Non-pigmented ciliary epithelial cell (primary cell): ENCODE measurements at places on chromosomes 5 and 9.

GRCh38 chr9:20395651-20396050 lies 226.6 kb downstream of the MLLT3 start:
- no peak for DNase-seq

- DNase-seq = no peak
These were observed 182.7 kb downstream of the PIK3R1 start for GRCh38 chr5:68398146-68398812.

DNA sequence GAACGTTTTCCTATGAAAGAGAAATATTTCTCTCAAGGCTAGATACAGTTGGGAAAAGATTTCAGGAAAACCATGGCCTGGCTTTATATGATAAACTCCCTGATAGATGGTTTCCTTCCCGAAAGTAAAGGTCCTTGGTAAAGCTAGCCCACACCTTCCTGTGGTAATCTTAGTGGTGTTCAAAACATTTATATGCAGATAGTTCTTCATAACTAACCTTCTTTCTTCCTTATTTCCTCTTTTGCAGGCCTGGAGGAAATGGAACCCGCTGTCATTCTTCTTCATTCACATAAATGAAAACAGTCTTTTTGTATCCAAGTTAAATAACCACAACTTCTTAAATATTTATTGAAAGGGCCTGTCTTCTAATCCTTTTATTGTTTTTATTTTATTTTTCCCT lies 474.0 kb upstream of the ACTBL2 start:
- no peak for DNase-seq

DNA sequence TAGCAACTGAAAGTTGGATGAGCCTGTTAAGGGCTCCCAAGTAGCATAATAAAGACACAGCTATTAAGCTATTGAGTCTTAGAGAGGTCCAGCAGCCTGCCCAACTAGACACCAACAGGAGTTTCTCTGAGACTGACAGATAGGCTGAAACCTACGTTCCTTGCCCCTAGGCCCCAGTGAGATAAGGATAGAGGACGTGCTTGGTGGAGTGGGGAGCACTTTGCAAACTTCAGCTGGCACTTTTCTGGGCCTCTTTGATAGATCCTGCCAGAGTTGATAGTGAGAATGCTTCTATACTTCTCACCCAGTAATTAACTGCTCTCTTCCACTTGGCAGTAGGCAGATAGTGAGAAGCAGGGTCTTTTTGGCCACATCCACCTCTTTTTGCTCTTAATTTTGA lies 20.8 kb upstream of the CTNNA1 start:
- no peak for DNase-seq

DNA sequence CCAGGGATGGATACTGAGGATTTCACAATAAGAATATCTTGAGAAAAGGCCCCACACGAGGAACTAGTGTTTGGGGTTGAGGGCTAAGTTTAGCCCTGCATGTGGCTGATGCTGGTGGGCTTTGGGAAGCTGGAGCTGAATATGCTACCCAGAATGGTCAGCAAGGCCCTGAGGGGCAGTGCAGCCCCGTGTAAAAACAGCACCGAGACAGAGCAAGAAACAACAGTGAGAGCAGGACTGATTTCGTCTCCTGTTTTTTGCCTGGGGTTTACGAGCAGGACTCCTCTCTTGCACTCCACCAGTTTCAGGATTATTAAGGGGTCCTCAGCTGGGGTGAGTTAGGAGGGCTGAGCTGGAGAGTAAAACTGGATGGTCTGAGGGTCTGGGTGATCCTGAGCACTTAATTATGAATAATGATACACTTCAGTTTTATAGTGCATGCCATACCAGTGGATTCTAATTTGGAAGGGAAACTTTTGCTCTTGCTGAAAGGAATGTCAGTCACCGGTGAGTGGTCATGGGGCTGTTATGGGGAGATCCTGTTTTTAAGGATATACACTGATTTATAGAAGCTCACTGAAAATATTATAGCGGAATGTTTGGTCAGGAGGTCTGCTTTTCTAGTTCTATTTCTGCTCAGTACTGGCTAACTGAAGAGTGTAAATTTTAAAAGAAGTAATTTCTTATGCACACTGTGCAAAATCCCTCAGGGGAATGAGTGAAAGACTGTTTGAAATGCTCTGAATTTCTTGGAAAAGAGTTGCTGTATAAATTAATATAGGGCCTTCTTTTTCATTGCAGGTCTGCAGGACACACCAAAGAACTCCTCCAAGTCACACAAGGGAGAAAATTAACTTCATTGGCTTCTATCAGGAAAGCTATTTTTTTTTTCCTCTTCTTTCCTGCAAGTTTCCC lies 42.7 kb upstream of the NFIB start:
- no peak for DNase-seq

DNA sequence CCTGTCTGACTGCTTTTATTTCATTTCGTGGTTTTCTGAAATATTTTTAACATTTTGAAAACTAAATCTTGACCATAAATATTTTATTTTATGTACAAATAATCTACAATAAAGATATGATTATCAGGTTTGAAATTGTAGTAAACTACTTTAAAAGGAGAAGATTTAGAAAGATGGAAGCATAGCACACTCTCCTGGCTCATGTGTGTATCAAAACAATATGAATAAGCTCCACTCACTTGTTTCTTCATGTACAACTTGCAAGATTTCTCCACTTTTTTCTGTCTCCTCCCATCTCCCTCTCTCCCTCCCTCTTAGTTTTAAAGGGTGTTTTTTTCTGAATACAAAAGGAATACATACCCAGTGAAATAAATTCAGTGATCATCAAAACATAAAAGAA lies 15.4 kb upstream of the VPS13A start:
- no peak for DNase-seq

- DNase-seq = no peak
These were observed 709 bp upstream of the SH3PXD2B start for GRCh38 chr5:172455087-172455381.

DNA sequence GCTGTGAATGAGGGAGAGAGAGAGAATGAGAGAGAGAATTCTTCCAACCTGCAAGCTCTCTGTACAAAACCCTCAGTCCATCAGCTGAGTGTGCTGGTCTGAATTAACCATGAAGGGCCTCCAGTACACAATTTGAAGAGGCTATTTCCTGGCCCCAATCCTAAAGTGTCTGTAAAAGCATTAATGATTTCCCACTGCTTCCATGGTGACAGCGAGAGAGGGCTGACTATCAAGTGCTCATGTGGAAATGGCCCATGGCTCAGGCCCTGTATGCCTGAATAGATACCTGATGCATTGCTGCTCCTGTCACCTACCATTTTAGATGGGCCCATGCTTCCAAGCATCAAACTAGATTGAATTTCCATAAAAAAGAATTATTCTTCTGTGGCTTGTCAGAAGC lies 592.4 kb downstream of the KIF4B start:
- DNase-seq = no peak

- DNase-seq = no peak
These were observed 21.4 kb downstream of the TMEM245 start for GRCh38 chr9:109098171-109098959.

DNA sequence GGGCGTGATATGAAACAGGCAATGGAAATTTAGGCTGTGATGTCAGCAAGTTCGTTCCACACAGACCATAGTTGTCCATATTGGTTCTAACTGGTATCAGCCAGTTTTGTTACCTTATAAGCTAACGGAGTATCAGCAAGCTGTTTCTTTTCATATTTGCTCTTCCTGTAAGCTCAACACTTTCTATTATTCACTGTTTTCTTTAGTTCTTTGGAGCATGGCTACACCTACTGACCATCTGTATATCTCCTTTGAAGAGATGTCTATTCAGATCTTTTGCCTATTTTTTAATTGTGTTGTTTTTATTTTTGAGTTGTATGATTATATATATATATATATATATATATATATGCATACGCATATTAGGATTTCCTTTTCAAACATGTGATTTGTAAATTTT lies 1057.2 kb upstream of the CDH10 start:
- no peak for DNase-seq

- DNase-seq = no peak
These were observed 138.2 kb downstream of the MVB12B start for GRCh38 chr9:126464694-126465441.

GRCh38 chr5:73638344-73639095 lies 12.5 kb downstream of the ARHGEF28 start:
- peak; percentile 73 for DNase-seq

DNA sequence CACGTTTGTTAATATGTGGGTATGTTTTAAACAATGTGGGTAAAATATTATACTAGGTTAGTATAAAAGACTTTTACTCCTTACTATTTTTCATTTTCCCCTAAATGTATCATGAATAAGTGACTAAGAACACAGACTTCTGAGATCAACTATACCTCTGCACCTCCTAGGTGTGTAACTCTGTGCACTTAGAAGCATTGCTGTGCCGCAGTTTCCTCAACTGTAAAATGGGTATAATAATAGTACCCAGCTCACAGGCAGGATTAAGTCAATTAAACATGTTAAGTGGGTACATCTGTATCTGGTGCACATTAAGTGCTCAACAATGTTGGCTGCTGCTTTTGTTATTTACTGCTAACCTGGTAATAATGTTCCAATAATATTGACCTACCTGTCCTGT lies 21.6 kb upstream of the F2R start:
- no peak for DNase-seq

- no peak for DNase-seq
These were observed 247.4 kb upstream of the RASA1 start for GRCh38 chr5:87020099-87020934.

DNA sequence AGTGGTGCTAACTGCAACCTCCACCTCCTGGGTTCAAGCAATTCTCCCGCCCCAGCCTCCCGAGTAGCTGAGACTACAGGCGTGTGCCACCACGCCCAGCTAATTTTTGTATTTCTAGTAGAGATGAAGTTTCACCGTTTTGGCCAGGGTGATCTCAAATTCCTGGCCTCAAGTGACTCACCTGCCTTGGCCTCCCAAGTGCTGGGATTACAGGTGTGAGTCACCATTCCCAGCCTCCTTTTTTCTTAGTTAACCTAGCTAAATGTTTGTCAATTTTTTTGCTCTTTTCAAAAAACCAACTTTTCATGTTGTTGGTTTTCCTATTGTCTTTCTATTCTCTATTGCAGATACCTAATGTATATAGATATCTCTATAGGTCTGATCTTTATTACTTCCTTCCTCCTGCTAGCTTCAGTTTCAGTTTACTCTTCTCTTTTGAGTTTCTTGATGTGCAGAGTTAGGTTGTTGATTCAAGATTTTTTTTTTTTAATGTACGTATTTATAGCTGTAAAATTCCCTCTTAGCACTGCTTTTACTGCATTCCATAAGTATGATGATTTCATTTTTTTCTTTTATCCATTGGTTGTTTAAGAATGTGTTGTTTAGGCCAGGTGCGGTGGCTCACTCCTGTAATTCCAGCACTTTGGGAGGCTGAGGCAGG lies 32.9 kb downstream of the FGD3 start:
- no peak for DNase-seq

DNA sequence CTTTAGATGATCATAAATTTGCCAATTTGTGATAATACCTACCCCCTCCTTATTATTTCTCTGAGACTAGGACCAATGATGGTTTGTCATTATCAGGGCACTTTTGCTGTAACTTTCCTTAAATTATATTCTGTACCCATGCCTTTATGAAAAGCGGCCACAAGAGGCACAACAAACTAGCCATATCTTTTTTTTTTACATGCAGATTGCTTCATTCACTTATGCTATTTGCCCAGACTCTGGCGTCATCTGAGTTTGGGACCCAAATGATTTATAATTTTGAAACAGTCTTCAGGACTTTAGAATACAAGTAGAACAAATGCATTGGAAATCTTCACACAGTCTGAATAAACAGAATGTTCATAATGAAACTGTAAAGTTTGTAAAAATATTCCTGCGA lies 408.1 kb downstream of the MAT2B start:
- no peak for DNase-seq

- DNase-seq = no peak
These were observed 74.3 kb downstream of the GRAMD2B start for GRCh38 chr5:126497506-126497905.

- no peak for DNase-seq
These were observed 66.9 kb downstream of the TMC1 start for GRCh38 chr9:72588336-72588735.

- DNase-seq = no peak
These were observed 42.1 kb downstream of the PPP1R2B start for GRCh38 chr5:156892223-156892622.

- DNase-seq = no peak
These were observed 31.1 kb downstream of the SV2C start for GRCh38 chr5:76114179-76114851.

DNA sequence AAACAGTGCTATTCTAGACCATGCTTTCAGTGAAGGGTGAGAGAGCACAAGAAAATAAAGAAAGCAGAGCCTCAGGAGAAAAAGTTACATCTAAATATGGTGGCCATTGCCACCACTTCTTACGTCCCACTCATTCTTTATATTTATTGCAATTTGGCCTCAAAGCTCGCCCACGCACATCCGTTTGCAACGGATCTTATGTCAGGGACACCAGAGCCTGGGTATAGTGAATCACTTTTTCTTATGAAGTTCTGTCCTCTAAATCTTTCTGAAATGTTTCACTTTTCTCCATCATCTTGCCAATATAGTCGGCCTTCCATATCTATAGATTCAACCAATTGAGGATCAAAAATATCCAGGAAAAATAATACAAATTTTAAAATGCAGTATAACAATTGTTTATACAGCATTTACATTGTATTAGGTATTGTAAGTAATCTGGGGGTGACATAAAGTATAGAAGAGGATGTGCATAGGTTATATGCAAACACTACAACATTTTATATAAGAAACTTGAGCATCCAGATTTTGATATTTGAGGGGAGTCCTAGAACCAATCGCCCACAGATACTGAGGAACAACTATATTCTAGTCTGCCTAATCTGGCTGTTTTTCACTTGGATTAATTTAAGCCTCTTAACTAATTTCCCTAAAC lies 35.2 kb downstream of the GOLPH3 start:
- peak; percentile 14 for DNase-seq
